ENCODE measurements at places on chromosomes 12 and 14.

DNA sequence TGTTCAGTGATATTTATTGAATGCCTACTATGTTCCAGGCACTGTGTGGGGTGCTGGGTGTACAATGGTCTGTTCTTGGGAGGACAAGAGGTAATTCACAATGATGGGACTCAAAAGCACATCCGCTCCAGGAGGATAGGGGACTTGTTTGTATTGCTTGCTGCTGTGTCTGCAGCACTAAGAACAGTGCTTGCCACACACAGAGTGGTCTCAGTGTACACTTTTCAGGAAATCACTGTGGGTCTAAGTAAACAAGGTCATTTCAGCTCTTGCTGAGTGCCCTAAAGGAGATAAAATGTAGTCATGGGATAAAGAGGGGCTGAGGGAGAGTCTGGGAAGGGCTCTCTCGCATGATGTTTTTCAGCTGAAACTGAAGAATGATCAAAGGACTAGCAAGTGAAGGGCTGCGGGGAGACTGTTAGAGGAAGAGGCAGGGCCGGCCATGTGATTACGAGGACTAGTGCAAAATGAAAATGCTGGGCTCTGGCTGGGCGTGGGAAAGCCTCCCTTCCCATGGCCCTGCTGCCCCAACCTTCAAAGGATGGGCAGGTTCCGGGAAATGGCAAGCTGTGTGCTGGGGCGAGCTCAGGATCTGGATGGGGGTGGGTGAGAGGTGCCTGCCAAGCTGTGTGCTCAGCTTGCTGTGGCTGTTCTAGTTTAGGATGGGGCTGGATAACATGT, 39.1 kb downstream of the ADCK1 start:
- no peak for DNase-seq

DNA sequence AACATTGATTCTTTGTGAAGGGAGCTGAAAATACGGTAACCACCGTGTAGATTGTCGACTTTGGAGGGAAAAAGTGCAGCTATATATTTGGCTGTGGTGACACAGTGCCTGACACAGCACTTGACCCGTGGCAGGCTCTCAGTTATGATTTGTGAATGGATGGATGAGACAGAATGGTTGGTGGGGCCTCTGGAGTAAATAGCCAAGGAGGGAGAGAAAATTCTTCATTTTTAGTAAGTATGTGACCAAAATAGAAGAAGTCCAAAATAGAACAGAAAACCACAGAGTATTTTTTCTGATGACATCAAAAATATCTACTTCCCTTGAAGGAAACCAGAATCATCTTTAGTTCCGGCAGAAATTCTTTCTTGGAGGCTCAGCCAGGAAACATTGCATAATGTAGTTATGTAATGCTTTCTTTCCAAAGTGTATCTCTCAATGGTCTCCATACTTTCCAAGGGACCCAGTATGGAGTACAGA, 82.0 kb upstream of the WSCD2 start:
- no peak for DNase-seq

- no peak for DNase-seq
Observed at GRCh38 chr12:103809154-103809553, 31.9 kb downstream of the NT5DC3 start.

GRCh38 chr14:48914921-48915320, 671.3 kb downstream of the RPS29 start:
- no peak for DNase-seq

- no peak for DNase-seq
Observed at GRCh38 chr12:54423816-54424150, 4.7 kb upstream of the ITGA5 start.

- DNase-seq, result no peak
Observed at GRCh38 chr12:65466911-65467310, 188.4 kb downstream of the MSRB3 start.

- DNase-seq, result peak; percentile 30
Observed at GRCh38 chr14:104804481-104805325, 3.8 kb downstream of the ZBTB42 start.

All from Right ventricle myocardium superior (tissue), 1 donor.